ENCODE measurements at places on chromosomes 2 and 18. TPM values are rescaled to one million over a fixed set of nuclear protein-coding genes. Genes with fewer than 3 reads are reported as not detected.
A peak's percentile ranks its signal among the peaks of the same experiment; 100 is the strongest.

Gene CDH19
- polyA plus RNA-seq, result 0.47 TPM

Gene RNF144A
- 3.8 TPM for polyA plus RNA-seq

Gene IL1RN
- 1.9 TPM for polyA plus RNA-seq

Gene FLACC1
- polyA plus RNA-seq, result 0.30 TPM

Gene CROCC2
- 0.17 TPM for polyA plus RNA-seq

Gene CRYGD
- not detected for polyA plus RNA-seq

Gene GALNT5
- not detected for polyA plus RNA-seq

Gene SIX3
- not detected for polyA plus RNA-seq

DNA sequence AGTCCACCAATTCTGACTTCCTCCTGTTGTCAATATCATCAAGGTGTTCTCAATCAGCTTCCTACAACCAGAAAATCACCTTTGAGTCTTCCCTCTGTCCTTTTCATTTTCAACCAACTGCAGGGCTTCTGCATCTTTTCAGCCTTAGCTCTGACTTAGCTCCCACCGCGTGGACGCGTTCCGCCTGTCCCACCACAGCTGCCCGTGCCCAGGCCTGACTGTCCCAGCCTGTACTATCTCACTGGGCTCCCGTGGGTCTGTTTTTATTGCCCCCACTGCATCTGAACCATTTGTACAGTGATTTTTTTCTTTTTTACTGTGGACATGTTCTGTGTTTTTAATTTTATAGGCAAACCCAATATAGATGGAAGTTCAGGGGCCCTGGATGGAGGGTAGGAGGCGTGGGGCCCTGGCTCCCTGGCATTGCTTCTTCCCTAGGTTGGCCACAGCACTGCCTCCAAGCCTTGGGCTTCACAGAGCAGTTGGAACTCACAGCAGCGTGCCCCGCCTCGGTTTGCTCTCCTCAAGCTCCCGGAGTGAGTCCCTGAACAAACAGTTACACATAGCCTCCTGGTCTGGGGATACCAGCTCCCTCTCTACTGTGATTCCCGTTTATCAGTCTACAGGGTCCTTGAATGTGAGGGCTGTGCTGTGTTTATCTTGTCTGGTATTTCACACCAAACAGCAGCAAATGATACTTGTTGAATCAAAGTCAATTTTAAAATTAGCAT lies 280.6 kb upstream of the PXDN start:
- no peak overlapping the region for H3K4me3 ChIP-seq
- no peak for DNase-seq
- no peaks in the 10 kb centered on the region for H3K27me3 ChIP-seq
- H3K36me3 ChIP-seq, result no peaks in the 10 kb centered on the region
- no peak overlapping the region for H3K27ac ChIP-seq
- H3K4me1 ChIP-seq, result no peaks in the 10 kb centered on the region

GRCh38 chr2:46849721-46850556 lies 65.7 kb downstream of the MCFD2 start:
- peaks cover 14% of the 10 kb centered on the region for H3K4me1 ChIP-seq
- H3K27me3 ChIP-seq, result no peaks in the 10 kb centered on the region
- no peaks in the 10 kb centered on the region for H3K36me3 ChIP-seq
- no peak overlapping the region for H3K4me3 ChIP-seq
- peak overlapping the region; percentile 82 for H3K27ac ChIP-seq

- no peaks in the 10 kb centered on the region for H3K27me3 ChIP-seq
- no peaks in the 10 kb centered on the region for H3K36me3 ChIP-seq
- no peak for DNase-seq
- no peak overlapping the region for H3K4me3 ChIP-seq
These were observed 119.5 kb downstream of the LRRTM1 start for GRCh38 chr2:80185091-80185490.

DNA sequence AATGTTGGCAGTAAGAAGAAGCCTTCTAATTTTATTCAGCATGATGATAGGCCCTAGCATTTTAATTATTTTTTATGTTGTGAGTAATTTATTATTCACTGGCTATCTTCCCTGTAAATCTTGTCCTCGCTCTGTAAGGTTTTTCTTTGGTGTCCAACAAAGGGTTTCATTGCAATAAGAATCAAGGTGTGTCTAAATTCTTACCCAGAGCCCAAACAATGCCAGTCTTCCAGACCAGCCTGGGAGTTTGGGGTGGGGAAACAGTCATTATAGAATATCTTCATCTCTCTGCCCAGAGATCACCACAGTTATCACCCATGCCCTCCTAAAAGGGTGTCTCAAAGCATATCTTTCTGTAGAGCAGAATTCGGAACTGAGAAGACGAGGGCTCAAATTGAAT lies at the start of gene DSG4:
Gene DSG4 (plus strand): TSS at position 301 of the 400 bp plus-strand sequence. CDS start 135 bp downstream, outside the sequence.
- no peak for DNase-seq
- H3K4me3 ChIP-seq, result no peak within 1 kb of the TSS
- no peak within 1 kb of the TSS for H3K27ac ChIP-seq
- H3K27me3 ChIP-seq, result no peaks in the 10 kb centered on the region
- H3K36me3 ChIP-seq, result no peaks in the 10 kb centered on the region
- H3K4me1 ChIP-seq, result no peaks in the 10 kb centered on the region

DNA sequence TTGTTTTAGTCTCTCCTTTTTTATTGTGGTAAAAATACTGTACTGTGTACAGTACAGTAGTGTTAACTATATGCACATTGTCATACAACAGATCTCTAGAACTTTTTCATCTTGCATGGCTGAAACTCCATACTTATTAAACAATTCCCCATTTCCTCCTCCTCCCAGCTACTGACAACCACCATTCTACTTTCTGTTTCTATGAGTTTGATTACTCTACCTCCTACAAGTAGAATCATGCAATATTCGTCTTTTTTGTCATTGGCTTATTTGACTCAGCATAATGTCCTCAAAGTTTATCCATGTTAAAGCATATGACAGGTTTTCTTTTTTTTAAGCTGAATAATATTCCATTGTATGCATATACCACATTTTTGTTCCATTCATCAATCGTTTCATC lies 338.2 kb downstream of the AGPS start:
- no peak overlapping the region for H3K4me3 ChIP-seq
- no peaks in the 10 kb centered on the region for H3K36me3 ChIP-seq
- H3K4me1 ChIP-seq, result no peaks in the 10 kb centered on the region
- no peaks in the 10 kb centered on the region for H3K27me3 ChIP-seq
- H3K27ac ChIP-seq, result no peak overlapping the region
- DNase-seq, result no peak

- DNase-seq, result no peak
- H3K27ac ChIP-seq, result no peak overlapping the region
- no peaks in the 10 kb centered on the region for H3K4me1 ChIP-seq
- H3K36me3 ChIP-seq, result no peaks in the 10 kb centered on the region
- no peaks in the 10 kb centered on the region for H3K27me3 ChIP-seq
These were observed 120.9 kb upstream of the SMIM21 start for GRCh38 chr18:75548353-75548905.

DNA sequence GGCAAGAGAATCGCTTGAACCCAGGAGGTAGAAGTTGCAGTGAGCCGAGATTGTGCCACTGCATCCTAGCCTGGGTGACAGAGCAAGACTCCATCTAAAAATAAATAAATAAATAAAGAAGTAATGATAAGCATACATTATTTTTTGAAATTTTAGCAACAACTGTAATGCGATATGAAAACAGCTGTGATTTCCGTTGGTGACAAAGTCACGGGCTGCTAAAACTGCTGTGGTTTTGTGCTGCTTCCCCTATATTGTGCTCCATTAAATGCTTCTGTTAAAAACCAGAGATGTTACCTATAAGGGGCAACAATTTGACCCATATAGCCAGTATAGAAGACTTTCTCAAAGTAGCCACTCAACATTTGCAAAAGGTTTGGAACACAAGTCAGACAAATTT lies 8.3 kb downstream of the TRIM54 start:
- no peak overlapping the region for H3K27ac ChIP-seq
- H3K27me3 ChIP-seq, result no peaks in the 10 kb centered on the region
- no peak for DNase-seq
- H3K36me3 ChIP-seq, result no peaks in the 10 kb centered on the region

DNA sequence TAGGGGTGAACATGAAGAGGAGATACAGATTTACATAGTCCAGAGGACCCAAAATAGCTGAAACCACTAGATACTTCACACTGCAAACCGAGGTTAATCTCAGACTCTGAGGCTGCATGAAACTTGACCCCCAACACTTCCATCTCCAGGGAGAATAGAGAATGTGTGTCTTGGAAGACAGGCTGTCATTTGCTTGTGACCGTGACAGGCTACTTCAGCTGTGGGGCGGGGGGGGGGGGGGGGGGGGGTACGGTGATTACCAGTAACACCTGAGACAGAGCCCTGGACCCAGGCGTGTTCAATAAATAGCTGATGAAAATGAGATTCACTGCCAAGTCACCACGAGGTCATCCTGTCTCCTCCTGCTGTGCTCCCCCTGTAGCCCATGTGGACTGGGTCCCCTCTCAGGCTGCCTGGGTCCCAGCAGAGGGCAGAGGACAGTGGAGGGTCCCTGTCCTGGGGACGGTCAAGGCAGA lies 5.7 kb upstream of the KLHL29 start:
- no peaks in the 10 kb centered on the region for H3K36me3 ChIP-seq
- H3K27me3 ChIP-seq, result peaks cover 11% of the 10 kb centered on the region
- H3K4me1 ChIP-seq, result peaks cover 12% of the 10 kb centered on the region
- H3K4me3 ChIP-seq, result no peak overlapping the region

GRCh38 chr2:239472235-239472775 lies 71.5 kb upstream of the HDAC4 start:
- no peak overlapping the region for H3K4me3 ChIP-seq
- no peak overlapping the region for H3K27ac ChIP-seq
- H3K4me1 ChIP-seq, result no peaks in the 10 kb centered on the region
- no peaks in the 10 kb centered on the region for H3K36me3 ChIP-seq
- no peak for DNase-seq
- no peaks in the 10 kb centered on the region for H3K27me3 ChIP-seq

- H3K27ac ChIP-seq, result no peak overlapping the region
- H3K36me3 ChIP-seq, result no peaks in the 10 kb centered on the region
- DNase-seq, result peak; percentile 1
- no peak overlapping the region for H3K4me3 ChIP-seq
- H3K27me3 ChIP-seq, result no peaks in the 10 kb centered on the region
These were observed 10.8 kb upstream of the SMAD7 start for GRCh38 chr18:48961547-48961946.

DNA sequence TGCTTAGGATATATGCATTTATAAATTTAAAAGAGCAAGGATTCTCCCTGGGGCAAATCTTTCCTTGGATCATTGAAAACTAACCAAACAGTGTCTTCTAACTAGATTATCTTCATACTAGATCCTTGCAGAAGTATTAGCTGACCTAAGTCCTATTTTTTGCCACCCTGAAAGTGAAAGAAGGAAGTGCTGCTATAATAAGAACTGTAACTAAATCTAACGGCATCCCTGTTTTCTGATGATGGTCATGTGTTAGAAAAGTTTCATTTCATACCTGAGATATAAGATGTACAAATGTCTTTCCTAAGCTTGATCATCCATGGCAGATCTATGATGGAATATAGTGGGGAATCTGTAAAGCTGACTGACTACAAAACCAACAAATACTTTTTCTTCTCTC lies 102.7 kb downstream of the MAP2 start:
- H3K4me1 ChIP-seq, result peaks cover 5% of the 10 kb centered on the region
- peak overlapping the region; percentile 71 for H3K27ac ChIP-seq
- no peaks in the 10 kb centered on the region for H3K36me3 ChIP-seq
- H3K4me3 ChIP-seq, result no peak overlapping the region
- no peak for DNase-seq

GRCh38 chr2:66436581-66437001 lies 1.7 kb downstream of the MEIS1 start:
- no peaks in the 10 kb centered on the region for H3K36me3 ChIP-seq
- peak overlapping the region; percentile 89 for H3K27ac ChIP-seq
- no peak for DNase-seq
- peaks cover 49% of the 10 kb centered on the region for H3K27me3 ChIP-seq

- no peak overlapping the region for H3K4me3 ChIP-seq
- no peak for DNase-seq
- no peak overlapping the region for H3K27ac ChIP-seq
- no peaks in the 10 kb centered on the region for H3K36me3 ChIP-seq
- no peaks in the 10 kb centered on the region for H3K27me3 ChIP-seq
- H3K4me1 ChIP-seq, result no peaks in the 10 kb centered on the region
These were observed 246.2 kb downstream of the XIRP2 start for GRCh38 chr2:167134381-167135072.

GRCh38 chr2:38090928-38091327 lies 15.0 kb upstream of the CYP1B1 start:
- no peaks in the 10 kb centered on the region for H3K36me3 ChIP-seq
- H3K4me3 ChIP-seq, result no peak overlapping the region

GRCh38 chr18:8657873-8658470 lies 47.4 kb upstream of the MTCL1 start:
- H3K4me1 ChIP-seq, result peaks cover 6% of the 10 kb centered on the region
- no peaks in the 10 kb centered on the region for H3K36me3 ChIP-seq
- no peak overlapping the region for H3K27ac ChIP-seq
- H3K27me3 ChIP-seq, result no peaks in the 10 kb centered on the region
- H3K4me3 ChIP-seq, result no peak overlapping the region

DNA sequence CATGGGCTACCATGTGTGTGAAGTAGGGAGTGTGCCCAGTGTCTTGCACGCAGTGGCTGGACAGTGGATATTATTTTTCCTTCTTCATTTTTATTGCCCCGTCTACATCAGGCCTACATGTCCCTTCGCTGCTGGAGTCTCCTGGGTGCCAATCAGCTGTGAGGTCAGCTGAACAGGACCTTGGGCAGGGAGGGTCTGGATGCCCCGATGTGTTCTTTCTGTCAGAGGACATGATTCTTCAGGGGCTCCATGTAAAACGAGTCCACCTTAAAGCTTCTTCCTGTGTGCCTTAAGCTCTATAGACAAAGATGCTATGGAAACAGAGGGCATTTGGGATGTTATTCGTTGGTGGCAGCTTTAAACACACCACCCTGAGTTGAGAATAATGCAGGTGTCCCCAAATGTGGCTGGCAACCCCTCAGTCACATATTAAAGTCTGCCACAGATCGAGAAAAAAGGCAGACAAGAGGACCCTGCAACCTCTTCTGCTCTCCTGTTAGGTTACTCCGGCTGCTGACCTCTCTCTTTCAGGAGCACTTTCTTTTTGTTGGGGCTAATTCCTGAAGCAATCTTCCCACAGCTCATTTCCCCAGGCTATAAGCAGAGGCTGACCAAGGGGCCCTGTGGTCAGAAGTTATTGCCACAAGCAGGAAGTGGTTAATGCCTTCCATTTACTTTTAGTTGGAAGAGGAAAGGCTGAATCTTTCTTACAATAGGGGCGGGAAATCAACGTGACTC lies 20.0 kb downstream of the GREB1 start:
- H3K36me3 ChIP-seq, result no peaks in the 10 kb centered on the region
- H3K27ac ChIP-seq, result no peak overlapping the region
- no peaks in the 10 kb centered on the region for H3K27me3 ChIP-seq
- H3K4me1 ChIP-seq, result no peaks in the 10 kb centered on the region

DNA sequence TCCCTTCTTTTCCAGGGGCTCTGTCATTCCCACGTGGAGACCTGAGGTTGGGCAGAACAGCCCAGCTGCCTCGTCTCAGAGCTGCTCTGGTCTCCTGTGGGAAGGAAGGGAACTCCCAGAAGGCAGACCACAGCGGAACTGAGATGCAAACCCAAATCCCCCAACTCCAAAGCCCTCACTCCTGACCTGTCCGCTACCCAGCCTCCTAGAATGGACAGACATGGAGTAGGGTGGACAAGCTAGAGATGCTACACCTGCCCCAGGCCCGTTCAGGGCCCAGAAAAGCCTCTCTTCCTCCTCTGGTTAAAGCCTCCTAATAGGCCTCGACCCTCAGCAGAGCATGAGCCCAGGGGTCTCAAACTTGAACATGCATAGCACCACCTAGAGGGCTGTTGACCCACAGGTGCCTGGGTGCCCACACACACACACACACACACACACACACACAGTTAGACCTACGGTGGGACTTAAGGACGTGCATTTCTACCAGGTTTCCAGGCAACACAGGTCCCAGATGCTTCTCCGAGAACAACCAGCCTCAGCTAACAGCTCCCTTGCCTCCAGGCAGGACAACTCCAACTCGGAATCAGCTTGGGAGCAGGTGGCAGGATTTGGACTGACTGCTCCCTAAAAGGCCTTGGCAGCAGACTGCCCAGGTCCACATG lies 93.5 kb downstream of the TNS1 start:
- no peak for DNase-seq
- H3K4me3 ChIP-seq, result no peak overlapping the region
- H3K27me3 ChIP-seq, result no peaks in the 10 kb centered on the region
- no peaks in the 10 kb centered on the region for H3K36me3 ChIP-seq
- peak overlapping the region; percentile 57 for H3K27ac ChIP-seq
